Natural killer cell treated with Interleukin-12 subunit alpha and Interleukin-12 subunit beta and Interleukin-15 and Interleukin-18, amount 100 ng/mL, for 72 hours (primary cell): ENCODE measurements at places on chromosomes 7 and 10. TPM values are rescaled to one million over a fixed set of nuclear protein-coding genes. Genes with fewer than 3 reads are reported as not detected.

DNA sequence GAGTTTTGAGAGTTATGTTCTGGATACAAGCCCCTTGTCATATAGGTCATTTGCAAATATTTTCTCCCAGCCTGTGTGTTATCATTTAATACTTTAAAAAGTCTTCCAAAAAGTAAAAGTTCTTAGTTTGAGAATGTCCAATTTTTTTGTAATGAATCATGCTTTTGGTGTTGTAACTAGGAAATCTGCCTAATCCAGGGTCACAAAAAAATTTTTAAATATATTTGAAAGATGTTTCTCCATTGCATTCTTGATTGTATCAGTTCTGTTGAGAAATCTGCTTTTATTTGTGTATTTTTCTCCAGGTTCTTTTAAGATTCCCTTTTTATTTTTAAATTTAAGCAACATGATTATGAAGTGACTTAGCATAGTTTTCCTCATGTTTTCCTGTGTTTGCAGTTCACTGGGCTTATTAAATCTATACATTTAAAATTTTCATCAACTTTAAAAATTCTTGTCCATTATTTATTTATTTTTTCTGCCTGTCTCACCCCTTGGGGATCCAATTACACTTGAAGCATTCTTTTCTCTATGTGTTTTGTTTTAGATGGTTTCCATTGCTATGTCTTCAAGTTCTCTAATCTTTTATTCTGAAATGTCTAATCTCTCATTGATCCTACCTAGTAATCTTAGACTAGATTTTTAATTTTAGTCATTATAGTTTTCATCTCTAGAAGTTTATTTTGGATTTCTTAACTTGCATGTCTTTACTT is 47.0 kb downstream of the CCDC71L start:
- no peak for DNase-seq
- H3K36me3 ChIP-seq, result no peaks in the 10 kb centered on the region
- no peaks in the 10 kb centered on the region for H3K4me1 ChIP-seq

DNA sequence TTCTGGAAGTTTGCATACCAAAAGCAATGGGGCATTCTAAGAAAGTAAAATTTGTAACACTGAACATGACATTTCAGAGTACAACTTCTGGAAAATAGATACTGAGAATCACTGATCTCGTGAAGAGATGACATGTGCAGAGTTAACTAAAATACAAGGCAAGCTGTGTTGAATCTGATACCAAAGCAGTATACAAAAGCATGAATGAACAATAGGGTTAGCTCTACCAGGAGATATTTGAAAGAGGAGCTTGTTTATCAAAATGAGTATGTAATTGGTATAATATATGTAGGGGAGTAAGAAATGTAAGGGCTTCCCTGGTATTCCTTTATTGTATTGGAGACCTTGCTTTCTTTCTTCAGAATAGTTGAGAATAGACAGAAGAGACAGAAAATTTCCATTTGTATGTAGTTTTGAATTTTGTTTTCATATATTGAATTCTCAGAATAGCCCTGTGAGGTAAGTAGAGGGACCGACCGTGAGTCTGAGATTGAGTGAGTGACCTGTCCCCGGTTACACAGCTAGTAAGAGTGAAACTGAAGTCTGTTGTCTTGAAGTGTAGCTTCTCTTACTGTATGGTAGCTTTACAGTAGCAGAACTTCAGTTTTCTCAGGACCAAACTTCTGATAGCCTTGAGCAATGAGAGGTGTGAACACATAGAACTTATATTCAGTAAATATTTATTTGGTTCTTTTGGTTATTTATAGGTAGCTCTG is 5.0 kb downstream of the HBP1 start:
- no peaks in the 10 kb centered on the region for H3K36me3 ChIP-seq

GRCh38 chr10:130782467-130782866 is 529.1 kb downstream of the TCERG1L start:
- no peaks in the 10 kb centered on the region for H3K4me1 ChIP-seq
- no peak overlapping the region for H3K4me3 ChIP-seq
- no peaks in the 10 kb centered on the region for H3K36me3 ChIP-seq
- no peaks in the 10 kb centered on the region for H3K27me3 ChIP-seq
- DNase-seq, result no peak

DNA sequence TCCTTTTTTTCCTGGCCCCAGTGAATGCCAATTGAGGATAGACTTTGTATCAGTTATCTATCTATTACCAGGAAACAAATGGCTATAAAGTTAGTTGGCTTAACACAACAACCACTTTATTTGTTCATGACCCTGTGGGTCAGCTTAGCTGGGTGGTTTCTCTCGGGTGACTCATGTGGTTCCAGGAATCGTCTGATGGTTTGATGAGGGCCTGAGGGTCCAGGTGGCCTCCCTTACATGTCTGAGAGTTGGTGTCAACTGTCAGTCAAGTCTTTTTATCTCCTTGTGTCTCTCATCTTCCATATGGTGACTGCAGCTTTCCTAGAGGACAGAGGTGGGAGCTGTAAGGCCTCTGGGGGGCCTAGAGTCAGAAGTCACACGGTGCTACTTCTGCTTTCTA is 15.3 kb upstream of the MAPK8 start:
- H3K36me3 ChIP-seq, result no peaks in the 10 kb centered on the region
- H3K4me3 ChIP-seq, result no peak overlapping the region
- peaks cover 3% of the 10 kb centered on the region for H3K4me1 ChIP-seq
- no peak overlapping the region for H3K27ac ChIP-seq

GRCh38 chr7:45543473-45543872 is 30.7 kb upstream of the ADCY1 start:
- H3K4me3 ChIP-seq, result no peak overlapping the region
- H3K27me3 ChIP-seq, result peaks cover 6% of the 10 kb centered on the region
- H3K27ac ChIP-seq, result no peak overlapping the region
- DNase-seq, result no peak
- H3K4me1 ChIP-seq, result no peaks in the 10 kb centered on the region

DNA sequence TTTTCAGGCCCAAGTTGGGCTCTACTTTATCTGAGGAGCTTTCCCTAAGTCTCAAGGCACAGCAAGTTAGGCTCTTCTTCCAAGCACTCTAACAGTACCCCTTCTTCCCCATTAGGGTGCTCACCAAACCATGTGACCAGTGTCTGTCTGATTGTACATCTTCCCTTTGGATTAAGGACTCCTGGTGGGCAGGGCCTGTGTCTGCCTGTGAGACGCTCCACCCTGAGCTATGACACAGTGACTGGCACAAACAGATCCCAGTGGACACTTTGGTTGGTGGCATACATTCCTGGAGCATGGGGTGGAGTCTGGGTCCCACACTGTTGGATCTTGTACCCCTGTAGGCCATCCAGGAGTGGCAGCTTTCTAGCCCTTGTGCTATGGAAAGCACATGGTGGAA is 23.8 kb downstream of the PLPP4 start:
- H3K27me3 ChIP-seq, result peaks cover 18% of the 10 kb centered on the region
- no peaks in the 10 kb centered on the region for H3K4me1 ChIP-seq
- no peak overlapping the region for H3K4me3 ChIP-seq
- no peak for DNase-seq

GRCh38 chr7:4951903-4952636 is 6.9 kb downstream of the MMD2 start:
- no peak overlapping the region for H3K27ac ChIP-seq
- H3K27me3 ChIP-seq, result peaks cover 25% of the 10 kb centered on the region
- no peaks in the 10 kb centered on the region for H3K36me3 ChIP-seq
- DNase-seq, result no peak
- H3K4me1 ChIP-seq, result no peaks in the 10 kb centered on the region

GRCh38 chr10:3203016-3203811 is 30.6 kb upstream of the PITRM1 start:
- no peak overlapping the region for H3K27ac ChIP-seq
- H3K4me3 ChIP-seq, result no peak overlapping the region
- H3K27me3 ChIP-seq, result peaks cover 62% of the 10 kb centered on the region
- no peak for DNase-seq

DNA sequence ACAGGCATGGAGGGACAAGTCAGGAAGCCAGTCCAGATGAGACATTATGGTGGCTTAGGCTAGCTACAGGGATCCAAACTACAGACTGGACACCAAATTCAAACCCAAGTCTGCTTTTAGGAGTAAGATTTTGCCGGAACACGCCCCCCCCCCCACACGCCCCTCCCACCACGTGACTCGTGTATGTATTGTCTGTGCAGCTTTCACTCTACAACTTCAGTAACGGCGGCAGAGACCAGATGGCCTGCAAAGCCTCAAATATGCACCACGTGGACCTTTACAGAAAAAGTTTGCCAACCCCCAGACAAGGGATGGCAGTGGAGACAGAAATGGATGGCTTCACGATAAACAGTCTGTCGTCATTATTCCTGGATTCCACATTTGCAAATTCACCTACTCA is 14.5 kb downstream of the HIPK2 start:
- no peak overlapping the region for H3K4me3 ChIP-seq
- H3K4me1 ChIP-seq, result peaks cover 79% of the 10 kb centered on the region
- peaks cover 36% of the 10 kb centered on the region for H3K36me3 ChIP-seq
- H3K27ac ChIP-seq, result peak overlapping the region; percentile 95
- H3K27me3 ChIP-seq, result no peaks in the 10 kb centered on the region

DNA sequence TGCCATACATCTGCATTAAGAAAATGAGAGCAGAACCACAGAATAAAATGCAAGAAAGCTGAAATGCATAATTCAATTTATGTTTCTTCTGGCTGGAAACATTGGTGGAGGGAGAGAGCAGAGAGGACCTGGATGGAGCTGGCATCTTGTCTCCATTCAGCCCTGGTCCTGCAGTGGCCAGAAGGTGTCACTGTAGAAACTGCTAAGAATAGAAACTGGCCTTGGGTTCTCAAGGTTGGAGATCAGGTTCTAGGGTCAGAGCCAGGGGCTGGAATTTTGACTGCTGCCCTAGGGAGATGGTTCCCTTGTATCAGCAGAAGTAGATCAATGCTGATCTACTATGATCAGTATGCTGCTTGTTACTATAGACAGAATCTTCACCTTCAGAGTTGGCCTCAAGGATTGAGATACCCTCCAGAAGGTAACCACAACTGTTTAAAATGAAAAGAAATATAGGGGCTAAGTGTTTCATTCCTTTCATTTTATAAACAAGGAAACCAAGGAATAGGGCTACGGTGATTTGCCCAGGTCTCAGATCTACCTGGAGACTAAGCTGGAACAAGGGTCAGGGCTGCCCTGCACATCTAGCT is 13.1 kb downstream of the TAS2R41 start:
- peaks cover 30% of the 10 kb centered on the region for H3K27me3 ChIP-seq
- peaks cover 8% of the 10 kb centered on the region for H3K4me1 ChIP-seq
- H3K27ac ChIP-seq, result no peak overlapping the region
- DNase-seq, result no peak
- H3K4me3 ChIP-seq, result no peak overlapping the region

DNA sequence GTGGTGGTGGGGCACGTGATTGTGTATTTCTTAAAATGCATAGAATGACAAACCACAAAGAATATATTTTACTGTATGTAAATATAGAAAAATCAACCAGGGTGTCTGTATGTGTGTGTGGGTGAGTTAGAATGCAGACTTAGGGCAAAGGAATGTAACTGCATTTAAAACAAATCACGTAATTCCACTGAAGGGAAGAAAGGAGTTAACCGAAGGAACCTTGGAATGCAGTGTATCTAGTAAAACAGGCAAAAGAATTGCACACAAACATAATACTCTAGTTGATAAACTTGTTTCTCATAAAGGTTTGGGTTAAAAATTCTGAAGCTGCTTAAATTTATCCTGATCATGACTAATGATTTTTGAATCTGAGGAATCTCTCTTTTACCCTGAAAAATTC is 134.9 kb downstream of the ADRA2A start:
- H3K4me1 ChIP-seq, result no peaks in the 10 kb centered on the region
- H3K36me3 ChIP-seq, result no peaks in the 10 kb centered on the region
- no peak for DNase-seq
- peaks cover 19% of the 10 kb centered on the region for H3K27me3 ChIP-seq

GRCh38 chr10:22605168-22605567 is 109.2 kb downstream of the PIP4K2A start:
- peak overlapping the region; percentile 97 for H3K27ac ChIP-seq
- H3K36me3 ChIP-seq, result peaks cover 14% of the 10 kb centered on the region
- peak overlapping the region; percentile 89 for H3K4me3 ChIP-seq
- DNase-seq, result no peak
- H3K27me3 ChIP-seq, result no peaks in the 10 kb centered on the region
- peaks cover 63% of the 10 kb centered on the region for H3K4me1 ChIP-seq

LDB3 gene
- not detected for total RNA-seq

PPP1R3A gene
- not detected for total RNA-seq

AGAP6 gene
- total RNA-seq, result 46.1 TPM

LIPF gene
- total RNA-seq, result not detected
